ENCODE measurements at places on chromosomes 3 and 15.
A peak's percentile ranks its signal among the peaks of the same experiment; 100 is the strongest.

GRCh38 chr3:187120326-187120725 is 19.0 kb downstream of the RPL39L start:
- no peak for DNase-seq

DNA sequence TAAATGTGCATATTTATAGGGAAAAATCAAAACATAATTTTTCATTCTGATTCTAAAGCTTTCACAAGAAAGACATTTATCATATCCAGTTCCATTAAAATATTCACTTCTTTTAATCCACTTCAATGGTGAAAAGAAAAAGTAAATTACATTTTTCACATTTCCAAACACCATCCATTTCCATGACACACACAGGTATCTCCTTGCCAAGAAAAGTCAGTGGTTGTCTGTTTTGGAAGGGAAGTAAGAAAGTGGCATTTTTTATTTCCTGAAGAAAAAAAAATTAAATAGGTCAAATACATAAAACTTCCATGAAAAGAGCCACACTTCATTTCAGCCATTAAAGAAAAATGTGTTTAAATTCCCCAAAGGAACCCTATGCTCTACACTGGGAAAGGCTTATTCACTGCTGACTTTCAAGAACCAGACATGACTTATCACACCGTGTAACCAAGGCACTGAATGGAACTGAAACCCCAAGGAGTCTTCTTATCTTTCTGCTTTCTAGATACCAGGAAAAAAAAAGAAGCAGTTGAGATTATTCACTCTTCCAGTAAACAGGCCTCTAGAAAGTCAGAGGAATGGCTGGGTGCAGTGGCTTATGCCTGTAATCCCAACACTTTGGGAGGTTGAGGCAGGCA is 44.5 kb downstream of the OSBPL10 start:
- no peak for DNase-seq

DNA sequence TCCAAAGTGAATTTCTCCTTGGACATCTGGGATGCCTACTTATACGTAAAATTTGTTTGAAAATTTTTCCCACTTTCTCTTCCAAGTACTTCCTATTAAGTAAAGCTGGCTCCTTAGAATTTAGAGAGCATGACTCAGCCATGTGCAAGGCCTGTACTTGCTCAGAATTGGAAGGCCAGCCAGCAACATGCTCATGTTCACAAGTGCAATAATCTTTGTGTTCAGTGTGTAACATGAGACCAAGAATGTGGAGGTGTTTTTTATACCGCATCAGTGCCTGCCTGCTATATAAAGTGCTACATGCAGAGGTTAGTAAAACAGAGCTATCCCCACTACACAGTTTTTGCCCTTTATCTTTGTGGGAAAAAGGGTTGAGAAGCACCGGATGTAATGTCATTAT is 151.9 kb upstream of the FEZF2 start:
- DNase-seq, result no peak

DNA sequence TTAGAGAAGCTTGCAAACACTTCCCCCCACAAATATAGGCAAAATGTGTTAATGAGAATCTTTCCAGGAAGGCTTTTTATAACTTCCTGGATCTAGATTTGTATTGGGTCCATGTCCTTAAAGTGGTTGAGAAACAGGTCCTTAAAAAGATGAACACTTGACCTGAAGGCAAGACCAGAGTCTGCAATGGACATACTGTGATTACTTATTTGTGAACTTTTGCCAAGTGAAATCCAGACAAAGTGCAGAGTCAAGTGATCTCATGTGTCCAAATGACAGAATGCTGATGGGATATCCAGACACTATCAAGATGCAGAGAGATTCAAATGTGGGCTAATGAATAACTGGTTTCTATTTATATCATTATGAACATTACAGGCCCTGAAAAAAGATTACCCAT is 43.8 kb downstream of the FRMD4B start:
- no peak for DNase-seq

DNA sequence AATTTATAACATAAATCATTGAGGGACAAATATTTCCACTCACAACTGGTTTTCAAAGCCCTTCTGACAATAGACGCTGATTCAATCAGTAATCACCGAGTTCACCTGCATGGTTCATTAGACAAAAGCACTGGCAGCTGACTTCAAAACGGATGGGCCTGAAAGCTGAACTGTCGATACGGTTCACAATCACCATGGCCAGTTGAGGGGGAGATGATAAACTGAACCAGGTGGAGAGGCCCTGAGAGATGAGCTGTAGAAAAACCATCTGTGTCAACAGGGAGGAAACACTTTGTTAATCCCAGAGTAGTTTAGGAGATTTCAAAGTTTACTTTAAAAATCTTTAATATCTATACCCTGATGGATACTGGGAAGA is 75.0 kb downstream of the PEX5L start:
- DNase-seq, result no peak

DNA sequence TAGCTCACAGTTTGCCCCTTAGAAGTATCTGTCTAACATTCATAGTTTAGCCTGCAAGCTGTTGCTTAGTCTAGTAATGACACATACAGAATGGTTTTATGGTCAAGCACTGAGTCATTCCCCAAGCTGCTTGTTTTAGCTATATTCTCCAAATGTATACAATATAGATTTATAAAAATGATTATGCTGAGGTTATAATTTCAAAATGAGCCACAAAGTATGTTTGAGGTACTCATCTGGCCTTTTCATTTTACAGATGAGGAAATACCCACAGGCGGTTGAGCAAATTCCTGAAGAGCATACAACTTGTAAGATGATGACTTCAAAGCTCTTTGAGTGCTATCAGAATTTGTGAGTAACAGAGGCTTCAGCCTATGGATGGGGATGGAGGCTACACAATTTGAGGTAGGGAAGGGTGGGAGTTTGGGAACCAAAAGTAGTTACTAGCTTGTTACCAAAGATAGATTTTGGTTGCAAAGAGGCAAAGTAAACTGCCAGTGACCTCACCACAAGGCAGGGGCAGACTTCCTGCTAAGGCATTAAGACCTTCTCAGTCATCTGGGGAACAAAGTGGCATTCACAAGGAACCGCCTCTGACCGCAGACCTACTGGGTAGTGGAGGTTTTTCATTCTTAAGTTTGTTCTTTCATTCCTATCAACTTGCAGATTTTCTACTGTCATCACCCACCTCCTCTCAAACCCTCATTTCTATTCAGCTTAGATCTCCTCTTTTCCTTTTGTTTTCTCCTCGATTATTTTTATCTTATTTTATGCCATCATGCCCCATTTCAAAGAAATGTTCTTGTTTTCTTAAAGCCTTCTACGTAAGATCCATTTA is 257.2 kb upstream of the NECTIN3 start:
- peak; percentile 24 for DNase-seq

- DNase-seq, result no peak
Measured at GRCh38 chr3:80492162-80492561, 724.4 kb upstream of the ROBO1 start.

DNA sequence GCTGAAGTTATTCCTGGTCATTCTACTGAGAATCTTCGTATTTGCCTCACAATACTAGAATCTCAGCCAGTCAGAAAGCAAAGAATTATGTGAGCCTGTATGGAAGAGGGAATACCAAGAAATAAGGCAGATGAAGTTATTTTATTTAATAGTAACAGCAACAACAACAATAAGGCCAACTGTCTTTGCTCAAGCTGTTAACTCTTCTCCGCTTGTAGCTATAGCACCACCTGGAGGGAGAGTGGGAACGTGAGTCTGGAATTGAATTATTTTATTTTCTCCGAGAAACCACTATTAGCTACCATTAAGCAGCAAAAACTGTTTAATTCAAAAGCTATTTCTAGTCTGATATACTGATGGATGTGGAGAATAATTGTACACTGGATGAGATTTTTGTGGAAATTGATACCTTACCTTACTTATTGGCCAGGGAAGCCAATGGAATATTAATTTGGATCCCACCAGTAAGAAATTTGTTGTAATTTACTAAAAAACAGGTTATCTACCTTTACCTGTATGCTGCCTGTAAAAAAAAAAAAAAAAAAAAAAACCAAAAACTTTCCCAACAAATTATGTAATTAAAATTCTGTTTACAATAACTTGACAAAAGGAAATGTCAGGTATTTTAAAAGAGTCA is 50.1 kb downstream of the CALML4 start:
- DNase-seq, result peak; percentile 60

DNA sequence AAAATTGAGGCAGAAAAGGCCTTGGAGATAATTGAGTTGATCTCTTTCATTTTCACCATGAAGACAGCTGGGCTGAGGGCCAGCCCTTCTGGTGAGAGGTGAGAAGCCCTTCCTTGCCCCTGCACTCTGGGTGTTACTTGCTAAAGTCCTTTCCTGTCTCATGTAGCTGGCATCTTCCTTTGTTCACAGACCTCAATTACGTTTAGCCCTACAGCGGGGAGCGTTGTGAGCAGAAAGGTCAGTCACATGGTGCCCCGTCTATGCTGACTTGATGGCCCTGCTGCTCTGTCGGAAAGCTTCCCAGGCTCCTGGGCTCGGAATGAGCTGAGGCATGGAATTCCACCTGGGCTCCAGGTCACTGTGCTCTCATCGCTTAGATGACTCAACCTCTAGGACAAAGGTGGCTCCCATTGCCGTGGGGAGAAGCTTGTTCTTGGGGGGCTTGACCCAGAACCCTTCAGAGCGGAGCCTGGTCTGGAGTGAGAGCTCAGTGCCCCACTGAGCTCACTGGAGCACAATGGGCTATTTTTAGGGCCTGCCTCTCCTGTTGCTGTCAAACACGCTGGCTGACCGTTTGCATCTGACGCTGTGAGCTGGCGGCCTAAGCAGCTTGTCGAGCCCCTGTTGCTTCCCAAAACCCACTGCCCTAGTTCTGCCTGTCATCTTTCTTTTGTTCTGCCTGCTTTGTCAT is 47.0 kb downstream of the RPLP1 start:
- DNase-seq, result no peak

DNA sequence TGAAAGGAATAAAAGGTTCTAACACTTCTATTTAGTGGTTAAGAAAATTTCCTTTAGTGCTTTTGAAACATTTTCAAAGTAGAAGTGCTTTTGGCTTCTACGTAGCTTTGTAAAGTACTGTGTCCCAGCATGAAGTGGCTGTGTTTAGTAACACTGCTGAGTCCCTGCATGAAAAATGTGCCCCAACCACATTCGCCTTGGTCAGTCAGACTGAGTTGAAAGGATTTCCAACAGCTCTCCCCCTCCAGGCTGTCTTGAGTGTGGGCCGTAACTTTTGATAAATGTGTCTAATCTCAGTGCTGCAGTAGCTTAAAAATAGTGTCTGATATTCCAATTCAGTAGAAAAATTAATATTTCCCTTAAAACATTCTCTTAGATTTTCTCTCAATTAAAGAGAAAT is 115.0 kb downstream of the NR1D2 start:
- no peak for DNase-seq

GRCh38 chr15:78768531-78769408 is 42.5 kb downstream of the ADAMTS7 start:
- DNase-seq, result no peak

DNA sequence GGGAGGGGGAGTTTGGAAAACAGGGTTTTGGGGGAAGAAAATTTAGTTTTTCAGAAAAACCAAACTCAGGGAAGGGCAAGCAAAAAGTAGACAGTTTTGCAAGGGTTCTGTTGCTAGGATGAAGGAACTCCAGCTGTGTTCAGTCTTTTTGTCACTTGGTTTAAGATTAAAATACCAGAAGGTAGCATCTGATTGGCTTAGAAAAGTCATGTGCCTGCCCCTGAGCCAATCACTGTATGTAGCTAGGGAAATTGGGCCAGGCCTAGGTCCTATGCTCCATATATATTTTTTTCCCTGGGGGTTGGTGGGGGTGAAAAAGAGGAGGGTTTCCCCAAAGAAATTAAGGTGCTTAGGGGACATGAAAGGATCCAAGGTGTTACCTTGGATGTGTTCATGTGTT is 24.3 kb downstream of the CLDN11 start:
- no peak for DNase-seq

DNA sequence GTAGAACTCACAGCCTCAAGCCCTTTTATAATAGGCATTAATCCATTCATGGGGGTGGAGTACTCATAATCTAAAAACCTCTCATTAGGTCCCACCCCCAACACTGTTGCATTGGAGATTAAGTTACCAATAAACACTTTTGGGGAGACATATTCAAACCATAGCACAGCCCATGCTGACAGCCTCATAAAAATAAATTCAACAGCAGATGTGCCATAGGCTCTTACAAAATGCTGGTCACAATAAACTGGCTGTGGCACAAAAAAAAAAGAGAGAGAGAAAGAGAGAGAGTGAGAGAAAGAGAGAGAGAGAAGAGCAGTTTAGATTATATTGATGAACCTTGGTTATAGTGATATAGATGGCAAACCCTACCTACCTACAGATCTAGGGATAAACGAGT is 1000.9 kb downstream of the TUSC7 start:
- no peak for DNase-seq

DNA sequence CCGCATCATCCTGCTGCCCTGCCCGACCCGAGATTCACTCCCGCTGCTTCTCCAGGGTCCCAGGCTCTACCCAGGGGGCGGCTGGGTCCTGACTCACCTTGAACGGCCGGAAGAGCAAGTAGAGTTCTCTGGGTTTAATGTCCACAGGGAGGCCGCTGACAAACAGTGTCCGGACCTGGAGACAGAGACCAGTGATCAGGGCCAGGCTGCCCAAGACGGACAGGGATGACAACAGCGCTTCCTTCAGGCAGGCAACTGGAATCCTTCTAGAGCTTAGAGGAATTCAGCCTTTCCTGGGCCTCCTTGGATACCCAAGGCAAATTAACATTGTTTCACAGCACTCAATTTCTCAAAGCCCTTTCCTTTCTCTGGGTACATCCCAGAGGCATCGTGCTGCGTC is 23.9 kb downstream of the RBPMS2 start:
- DNase-seq, result no peak

DNA sequence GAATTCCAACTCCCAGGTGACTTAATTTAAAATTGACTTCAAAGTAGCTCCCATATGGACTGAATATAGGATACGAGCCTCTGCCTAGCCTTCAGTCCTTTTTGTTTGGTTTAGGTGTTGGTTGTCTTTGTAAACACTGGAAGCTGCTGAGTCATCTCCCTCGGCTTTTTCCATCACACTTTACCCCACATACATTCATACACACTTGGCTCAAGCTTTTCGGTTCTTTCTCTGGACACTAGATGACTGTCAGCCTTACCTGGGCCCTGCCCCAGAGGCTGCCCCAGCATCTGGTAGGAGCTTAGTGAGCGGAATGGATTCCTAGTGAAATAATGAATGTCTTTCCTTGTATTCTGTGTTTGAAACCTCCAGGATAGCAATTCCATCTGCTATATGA is 201.5 kb upstream of the IL12A start:
- peak; percentile 45 for DNase-seq

- DNase-seq, result peak; percentile 62
Measured at GRCh38 chr3:159828542-159828943, 160.1 kb upstream of the IL12A start.

DNA sequence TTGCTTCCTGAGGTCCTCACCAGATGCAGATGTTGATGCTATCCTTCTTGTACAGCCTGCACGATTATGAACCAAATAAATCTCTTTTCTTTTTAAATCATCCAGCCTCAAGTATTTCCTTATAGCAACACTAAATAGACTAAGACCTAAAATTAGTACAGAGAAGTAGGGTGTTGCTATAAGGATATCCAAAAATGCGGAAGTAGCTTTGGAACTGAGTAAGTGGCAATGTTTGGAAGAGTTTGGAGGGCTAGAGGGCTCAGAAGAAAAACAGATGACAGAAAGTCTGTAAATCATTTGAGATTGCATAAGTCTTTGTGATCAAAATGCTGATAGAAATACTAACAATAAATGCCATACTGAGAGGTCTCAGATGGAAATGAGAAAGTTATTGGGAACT is 894.9 kb downstream of the DIPK2A start:
- no peak for DNase-seq

- DNase-seq, result no peak
Measured at GRCh38 chr3:184756151-184757021, 44.5 kb upstream of the MAGEF1 start.

- DNase-seq, result peak; percentile 7
Measured at GRCh38 chr15:71294251-71294910, 179.1 kb downstream of the THSD4 start.

GRCh38 chr3:194483850-194484249 is 3.0 kb downstream of the ATP13A3 start:
- DNase-seq, result no peak

All from ACHN (cell line).